ENCODE measurements at places on chromosomes 5 and 9. TPM values are rescaled to one million over a fixed set of nuclear protein-coding genes. Genes with fewer than 3 reads are reported as not detected.

The GADD45G gene
- total RNA-seq = 37.2 TPM

The LCP2 gene
- total RNA-seq = 351 TPM

The RASGRF2 gene
- total RNA-seq = 22.6 TPM

The FER gene
- total RNA-seq = 4.4 TPM

DNA sequence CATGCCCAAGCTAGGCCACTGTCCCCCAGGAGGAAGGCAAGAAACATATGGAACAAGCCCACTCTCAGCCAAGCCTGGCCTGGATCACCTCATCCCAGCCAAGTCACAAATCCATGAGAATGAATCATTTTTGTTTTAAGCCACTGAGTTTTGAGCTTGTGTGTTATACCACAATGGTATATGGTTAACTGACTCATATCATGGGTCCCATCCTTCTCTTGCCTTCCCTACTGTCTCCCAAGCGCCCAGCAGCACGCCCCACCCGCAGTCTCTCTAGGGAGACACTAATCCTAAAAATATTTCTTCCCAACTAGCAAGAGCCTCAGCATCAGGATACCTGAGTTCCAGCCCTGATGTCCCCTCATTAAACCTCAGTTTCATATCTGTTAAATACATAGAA lies 248.1 kb downstream of the CDK5RAP2 start:
- H3K4me3 ChIP-seq = no peak overlapping the region
- peaks cover 7% of the 10 kb centered on the region for H3K4me1 ChIP-seq
- H3K36me3 ChIP-seq = no peaks in the 10 kb centered on the region
- no peak for DNase-seq

DNA sequence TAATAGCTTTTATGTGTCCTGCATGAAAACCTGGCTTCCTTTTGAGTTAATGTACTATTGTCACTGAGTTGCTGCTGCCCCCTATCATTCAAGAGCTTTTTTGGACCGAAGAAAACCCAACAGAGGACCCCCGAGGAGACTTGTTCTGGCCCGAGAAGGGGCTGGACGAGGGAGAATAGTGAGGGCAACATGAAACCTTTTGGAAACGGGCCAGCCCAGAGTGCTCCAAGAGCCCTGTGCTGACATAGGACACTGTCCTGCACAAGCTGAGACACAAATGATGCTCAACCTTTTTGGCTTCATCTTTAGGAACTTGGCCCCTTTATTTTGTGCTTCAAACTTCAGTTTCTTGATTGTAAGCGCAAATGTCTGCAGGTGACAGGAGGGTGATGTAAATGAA lies 4.0 kb upstream of the GADD45G start:
- H3K36me3 ChIP-seq = peaks cover 6% of the 10 kb centered on the region
- peaks cover 15% of the 10 kb centered on the region for H3K4me1 ChIP-seq
- H3K27me3 ChIP-seq = peaks cover 11% of the 10 kb centered on the region
- DNase-seq = no peak
- no peak overlapping the region for H3K27ac ChIP-seq
- H3K4me3 ChIP-seq = no peak overlapping the region

DNA sequence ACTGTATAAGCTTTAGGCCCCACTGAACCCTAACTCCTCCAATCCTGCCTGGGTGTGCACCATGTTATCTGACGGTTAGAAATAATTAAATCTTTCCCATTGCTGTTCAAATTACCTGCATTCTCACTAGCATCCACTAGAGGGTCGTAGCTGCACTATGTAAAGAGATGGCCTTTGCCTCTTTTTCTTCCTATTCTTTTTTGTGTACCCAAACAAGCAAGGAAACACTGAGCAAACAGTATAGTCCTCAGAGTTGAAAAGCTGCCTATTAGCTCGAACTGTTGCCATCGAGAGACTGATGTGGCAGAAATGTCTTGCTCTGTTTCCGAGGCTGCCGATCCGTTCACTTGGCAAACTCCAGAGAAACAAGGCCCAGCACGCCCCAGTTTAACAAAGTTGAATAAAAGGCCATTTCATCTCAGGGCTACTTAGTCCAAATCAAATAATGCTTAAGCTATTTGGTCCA lies 163.8 kb upstream of the TRPM3 start:
- H3K4me3 ChIP-seq = no peak overlapping the region
- peak; percentile 10 for DNase-seq
- no peaks in the 10 kb centered on the region for H3K36me3 ChIP-seq
- H3K27ac ChIP-seq = no peak overlapping the region

DNA sequence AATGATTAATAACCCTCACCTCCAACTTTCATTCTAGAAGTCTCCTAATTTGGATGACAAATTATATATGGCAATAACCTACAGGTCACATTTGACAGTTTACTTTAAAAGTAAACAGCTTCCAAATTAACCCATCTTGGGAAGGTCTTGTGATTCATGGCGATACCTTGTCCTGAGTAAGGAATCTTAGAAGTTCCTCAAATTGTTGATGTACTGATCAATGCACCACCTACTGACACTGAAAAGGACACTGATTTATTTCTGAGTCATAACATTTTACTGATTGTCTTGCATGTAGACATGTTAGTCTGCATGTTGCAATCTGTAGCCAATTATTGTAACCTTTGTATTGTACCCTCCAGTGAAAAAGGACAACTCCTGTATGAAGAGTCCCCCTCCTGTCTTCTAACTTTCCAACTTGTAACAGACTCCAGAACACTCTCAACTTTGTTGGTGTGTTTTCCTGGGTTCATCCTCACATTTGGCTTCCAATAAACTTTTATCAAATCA lies 16.0 kb upstream of the SLC22A5 start:
- DNase-seq = no peak
- no peaks in the 10 kb centered on the region for H3K4me1 ChIP-seq
- peaks cover 14% of the 10 kb centered on the region for H3K27me3 ChIP-seq
- no peak overlapping the region for H3K27ac ChIP-seq

All from activated T-helper 1 cell treated with anti-CD3 and anti-CD28 coated beads, Interleukin-12 subunit alpha, Interleukin-12 subunit beta, Interleukin-2, Interleukin-4 antibody, amounts not matched to agents 30 ng/mL and 10 ng/mL and 1 ng/mL, durations not matched to agents 14 hours and 24 hours and 36 hours (primary cell).